ENCODE measurements at places on chromosomes 3 and 15.

DNA sequence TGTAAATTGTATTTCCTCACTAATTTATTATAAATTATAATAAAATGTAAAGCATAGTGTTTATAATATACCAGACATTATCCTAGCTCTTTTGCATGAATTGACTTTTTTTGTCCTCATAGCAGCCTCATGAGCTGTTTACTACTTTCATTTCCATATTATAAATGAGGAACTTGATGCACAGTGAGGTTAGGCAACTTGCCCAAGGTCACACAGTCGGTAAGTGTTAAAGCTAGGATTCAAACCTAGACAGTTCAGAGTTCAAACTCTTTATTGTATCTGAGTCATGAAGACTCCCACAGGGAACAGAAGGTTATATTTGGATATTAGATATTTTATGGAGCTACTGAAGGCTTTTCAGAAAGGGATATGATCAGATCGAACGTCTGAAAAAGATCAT lies 322.2 kb upstream of the SATB1 start:
- DNase-seq = no peak

DNA sequence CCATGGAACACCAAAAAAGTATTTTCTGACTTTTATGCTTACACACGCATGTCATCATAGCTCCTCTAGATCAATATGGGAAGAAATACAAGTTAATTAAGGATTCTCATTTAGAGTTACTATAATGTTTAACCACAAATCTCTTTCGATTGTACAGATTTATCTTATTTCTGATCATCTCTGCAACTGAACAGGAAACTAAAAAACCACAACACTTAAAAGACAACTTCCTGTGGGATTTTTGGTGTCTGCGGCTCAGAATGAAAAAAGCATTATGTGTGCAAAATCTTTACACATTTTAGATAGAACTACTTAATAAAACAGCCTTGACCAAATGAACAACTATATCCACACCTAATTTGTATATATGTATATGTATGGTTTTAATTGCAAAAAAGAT lies 3.0 kb upstream of the TJP1 start:
- DNase-seq = no peak

DNA sequence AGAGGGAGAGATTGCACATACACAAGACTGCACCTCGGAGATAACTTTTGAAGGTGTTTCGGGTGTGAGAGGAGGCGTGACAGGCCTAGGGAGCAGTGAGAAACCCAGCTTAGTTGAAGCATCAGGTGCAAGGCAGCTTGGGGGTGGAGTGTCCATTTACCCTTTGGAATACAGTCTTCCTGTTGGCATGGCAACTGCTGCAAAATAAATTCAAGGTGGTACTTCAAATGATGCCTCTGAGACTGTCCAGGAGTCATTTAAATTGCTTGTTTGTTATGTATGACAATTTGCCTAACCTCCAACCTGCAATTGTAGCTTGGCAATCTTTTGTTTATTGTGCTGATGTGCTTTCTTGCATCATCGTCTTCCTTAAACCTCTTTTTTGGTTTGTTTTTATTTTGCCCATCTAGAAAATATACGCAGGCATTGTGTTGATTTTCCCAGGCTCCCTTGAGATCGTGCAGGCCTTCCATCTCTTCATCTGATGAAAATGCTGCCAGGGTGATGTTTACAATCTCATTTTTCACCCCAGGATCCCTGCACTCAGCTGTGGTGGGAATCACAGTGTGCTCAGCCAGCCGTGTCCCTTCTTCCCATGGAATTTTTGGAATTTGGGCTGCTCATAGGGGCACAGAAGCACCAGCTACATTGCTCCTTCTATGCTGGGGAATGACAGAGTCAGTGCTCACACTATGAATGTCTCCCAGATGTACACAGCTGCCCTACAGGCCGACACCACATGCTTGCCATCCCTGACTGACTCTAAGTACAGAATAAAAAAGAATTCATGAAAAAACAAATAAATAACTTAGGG lies 583.1 kb upstream of the CFAP20DC start:
- DNase-seq = no peak

GRCh38 chr3:10526366-10526765 lies 21.0 kb upstream of the ATP2B2 start:
- no peak for DNase-seq

DNA sequence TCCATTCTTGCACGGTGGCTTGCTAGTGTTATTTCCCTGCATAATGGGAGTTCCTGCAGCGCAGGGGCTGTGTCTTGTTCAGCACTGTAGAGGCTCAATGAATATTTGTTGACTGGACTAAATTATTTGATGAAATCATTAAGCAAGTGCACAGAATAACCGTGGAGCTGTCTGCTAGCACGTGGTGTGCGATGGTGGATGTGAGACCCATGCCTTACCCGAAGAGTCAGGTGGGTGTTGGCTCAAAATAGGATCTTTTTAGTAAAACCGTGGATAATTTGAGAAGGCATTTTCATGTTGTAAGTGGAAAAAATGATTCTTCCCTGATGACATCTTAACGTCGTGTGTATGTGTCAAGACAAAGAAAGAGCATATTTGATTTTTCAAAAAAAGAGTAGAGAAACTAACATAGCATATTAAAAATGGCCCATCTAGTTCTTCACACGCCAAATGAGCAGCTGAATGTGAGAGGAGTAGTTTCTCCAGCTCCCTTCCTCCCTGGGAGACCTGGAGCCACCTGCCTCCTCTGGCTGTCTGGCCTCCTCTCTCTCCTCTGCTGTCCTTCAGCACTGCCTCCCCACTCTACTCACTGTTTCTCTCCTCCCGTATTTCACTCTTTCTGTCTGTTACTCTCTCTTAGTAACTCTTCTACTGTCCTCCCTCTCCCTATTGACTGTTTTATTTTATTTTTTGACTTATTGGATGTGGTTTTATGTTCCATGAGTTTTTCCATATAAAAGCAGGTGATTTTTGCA lies 6.3 kb downstream of the FAM81A start:
- no peak for DNase-seq

- no peak for DNase-seq
Observed at GRCh38 chr3:4588466-4588865, 95.3 kb downstream of the ITPR1 start.

GRCh38 chr15:71577071-71577470 lies 233.3 kb upstream of the NR2E3 start:
- DNase-seq = no peak

- DNase-seq = no peak
Observed at GRCh38 chr15:36645106-36645505, 65.7 kb downstream of the CDIN1 start.

DNA sequence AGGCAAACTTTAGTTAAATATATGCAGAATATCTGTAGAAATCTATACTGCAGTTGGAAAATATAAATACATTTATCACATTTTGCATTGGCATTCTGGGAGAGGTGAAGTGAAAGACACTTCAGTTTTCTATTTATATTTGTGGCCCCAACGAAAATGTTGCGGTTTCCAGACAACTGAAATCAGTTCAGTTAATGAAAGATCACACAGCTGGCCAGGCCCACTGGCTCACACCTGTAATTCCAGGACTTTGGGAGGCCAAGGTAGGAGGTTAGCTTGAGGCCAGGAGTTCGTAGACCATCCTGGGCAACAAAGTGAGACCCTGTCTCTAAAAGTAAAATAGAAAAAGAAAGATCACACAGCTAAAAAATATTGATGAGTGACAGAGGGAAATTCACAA lies 11.9 kb upstream of the CLASP2 start:
- no peak for DNase-seq

GRCh38 chr3:127164615-127165014 lies 28.3 kb upstream of the PRR23E start:
- DNase-seq = no peak

GRCh38 chr15:78052001-78052401 lies 25.5 kb downstream of the TBC1D2B start:
- DNase-seq = no peak

DNA sequence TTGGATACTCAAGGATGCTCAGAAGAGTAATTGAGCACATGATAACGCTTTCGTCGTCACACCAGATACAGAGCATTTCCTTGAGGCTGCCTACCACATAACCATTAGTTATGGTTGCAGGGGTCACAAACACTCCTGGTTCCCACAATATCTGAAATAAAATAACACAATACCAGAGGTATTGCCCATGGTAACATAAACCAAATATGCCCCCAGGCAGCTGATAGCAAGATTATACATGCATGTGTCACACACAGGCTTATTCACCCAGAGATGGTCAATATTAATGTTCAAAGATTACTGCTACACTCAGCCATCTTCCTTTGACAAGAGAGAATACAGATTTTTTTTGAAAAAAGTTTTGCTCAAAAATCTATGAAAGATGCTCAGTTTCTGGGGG lies 7.3 kb downstream of the RPL39L start:
- no peak for DNase-seq

- no peak for DNase-seq
Observed at GRCh38 chr3:25686766-25687165, 22.1 kb upstream of the TOP2B start.

- DNase-seq = no peak
Observed at GRCh38 chr3:10370429-10370828, 49.5 kb upstream of the SEC13 start.

All from activated CD8-positive, alpha-beta memory T cell treated with anti-CD3 and anti-CD28 coated beads for 1 hour (primary cell).